ENCODE measurements at places on chromosomes 3 and 15. TPM values are rescaled to one million over a fixed set of nuclear protein-coding genes. Genes with fewer than 3 reads are reported as not detected.

RBPMS2 gene
- polyA plus RNA-seq, result not detected

LYSMD4 gene
- 7.7 TPM for polyA plus RNA-seq

NLGN1 gene
- polyA plus RNA-seq, result not detected

C3orf49 gene
- not detected for polyA plus RNA-seq

CCK gene
- polyA plus RNA-seq, result 1.1 TPM

STAB1 gene
- 0.08 TPM for polyA plus RNA-seq

KCNH8 gene
- not detected for polyA plus RNA-seq

P2RY1 gene
- 0.35 TPM for polyA plus RNA-seq

STARD9 gene
- polyA plus RNA-seq, result 0.35 TPM

RTP1 gene
- polyA plus RNA-seq, result not detected

GP5 gene
- polyA plus RNA-seq, result not detected

ZNF197 gene
- polyA plus RNA-seq, result 4.6 TPM

CAMKV gene
- polyA plus RNA-seq, result not detected

LMAN1L gene
- polyA plus RNA-seq, result not detected

IL17RB gene
- 0.03 TPM for polyA plus RNA-seq

CHST2 gene
- 4.3 TPM for polyA plus RNA-seq

HCN4 gene
- not detected for polyA plus RNA-seq

MEF2A gene
- polyA plus RNA-seq, result 4.4 TPM

CCRL2 gene
- polyA plus RNA-seq, result not detected

PAK2 gene
- polyA plus RNA-seq, result 21.3 TPM

CCR8 gene
- not detected for polyA plus RNA-seq

TPRG1 gene
- polyA plus RNA-seq, result 0.69 TPM

GOLGA8H gene
- polyA plus RNA-seq, result not detected

PARP16 gene
- 3.1 TPM for polyA plus RNA-seq
